ENCODE measurements at places on chromosomes 4 and X.

- DNase-seq, result no peak
Measured at GRCh38 chrX:10095246-10095645, 61.5 kb upstream of the CLCN4 start.

DNA sequence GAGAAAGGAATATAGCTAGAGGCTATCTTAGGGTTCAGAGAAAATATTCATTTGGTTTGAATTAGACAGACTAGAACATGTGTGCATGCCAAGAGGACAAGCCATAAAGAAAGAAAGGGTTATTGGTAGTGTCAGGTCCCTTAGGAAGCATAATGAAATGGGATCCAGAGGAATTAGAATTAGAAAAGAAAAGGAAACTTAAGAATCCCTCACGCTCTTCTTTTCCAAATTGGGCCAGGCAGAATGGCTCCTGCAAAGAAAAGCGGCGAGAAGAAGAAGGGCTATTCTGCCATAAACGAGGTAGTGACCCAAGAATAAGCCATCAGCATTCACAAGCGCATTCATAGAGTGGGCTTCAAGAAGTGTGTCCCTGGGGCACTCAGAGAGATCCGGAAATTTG, 4.9 kb upstream of the ABCG2 start:
- DNase-seq, result no peak

DNA sequence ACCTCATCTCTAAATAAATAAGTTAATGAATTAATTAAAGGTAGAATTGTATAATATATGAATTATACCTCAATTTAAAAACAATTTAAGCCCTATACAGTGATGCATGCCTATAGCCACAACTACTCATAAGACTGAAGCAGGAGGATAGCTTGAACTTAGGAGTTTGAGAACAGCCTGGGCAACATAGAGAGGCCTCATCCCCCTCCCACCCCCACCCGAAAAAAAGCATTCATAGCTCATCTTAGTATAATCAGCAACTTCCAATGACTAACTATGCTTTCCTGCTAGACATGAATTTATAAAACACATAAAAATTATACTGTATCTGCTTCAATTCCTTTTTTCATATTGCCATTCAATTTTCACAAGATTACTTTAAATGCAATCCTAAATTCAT, 1.6 kb downstream of the LRBA start:
- DNase-seq, result no peak

- no peak for DNase-seq
Measured at GRCh38 chrX:109373468-109373867, 108.4 kb downstream of the GUCY2F start.

GRCh38 chrX:103754401-103754800, 22.2 kb upstream of the PLP1 start:
- DNase-seq, result no peak

All from nucleus accumbens (tissue), 56 donors.